ENCODE measurements at places on chromosomes 7 and 10.

- DNase-seq: no peak
Measured at GRCh38 chr7:131527456-131527855, 29.0 kb downstream of the PODXL start.

GRCh38 chr10:129556316-129556715 lies 89.3 kb downstream of the MGMT start:
- no peak for DNase-seq

DNA sequence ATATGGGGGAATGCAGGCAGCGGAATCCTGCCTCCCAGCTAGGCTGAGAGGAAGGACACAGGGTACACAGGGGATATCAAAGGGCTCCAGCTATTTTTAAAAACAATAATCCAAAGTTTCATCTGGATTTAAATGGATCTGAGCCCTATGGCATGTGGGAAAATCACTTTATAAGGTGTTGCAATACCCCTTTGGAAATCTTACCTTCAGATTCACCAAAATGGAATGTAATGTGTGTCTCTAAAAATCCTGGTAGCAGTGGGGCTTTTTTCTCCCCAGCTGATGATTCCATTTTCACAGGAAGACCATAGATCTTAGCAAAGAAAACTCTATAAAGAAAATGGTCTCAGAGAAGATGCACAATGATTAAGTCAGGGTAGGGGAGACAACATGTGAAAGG lies 722.2 kb downstream of the PARD3 start:
- DNase-seq: no peak

GRCh38 chr10:128713874-128714570 lies 587.8 kb upstream of the MKI67 start:
- DNase-seq: no peak

DNA sequence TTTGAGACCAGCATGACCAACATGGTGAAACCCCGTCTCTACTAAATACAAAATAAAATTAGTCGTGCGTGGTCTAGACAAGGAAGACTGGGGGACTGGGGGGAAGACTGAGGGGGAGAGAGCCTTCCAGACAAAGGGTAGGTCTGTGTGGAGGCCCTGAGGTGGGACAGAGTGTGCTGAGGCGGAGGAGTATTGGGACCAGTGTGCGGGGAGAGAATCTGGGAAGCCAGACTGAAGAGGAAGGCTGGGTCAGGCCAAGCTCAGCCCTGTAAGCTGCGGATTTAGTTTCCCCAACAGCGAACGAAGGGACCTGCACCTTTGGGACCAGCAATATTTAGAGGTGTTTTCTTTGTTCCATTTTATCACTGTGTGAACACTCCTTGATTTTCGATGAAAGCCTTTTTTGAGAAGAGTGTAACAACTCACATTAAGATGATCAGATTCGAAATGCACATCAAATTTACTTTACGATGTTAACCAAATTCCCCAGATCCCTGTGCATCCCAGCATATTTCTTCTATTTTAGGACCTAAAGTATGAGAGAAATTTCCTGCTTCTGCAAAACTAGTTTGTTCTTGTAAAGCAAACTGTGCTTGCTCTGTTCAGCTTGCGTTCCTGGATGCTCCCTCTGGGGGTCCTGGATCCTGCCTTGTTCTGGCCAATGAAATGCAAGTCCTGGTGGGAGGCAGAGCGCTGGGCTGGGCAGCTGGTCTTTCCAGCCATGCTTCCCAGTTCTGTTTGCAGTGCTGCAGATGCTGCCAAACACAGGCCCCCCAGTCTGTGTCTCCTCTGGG lies 39.4 kb downstream of the PLAU start:
- DNase-seq: no peak

- no peak for DNase-seq
Measured at GRCh38 chr7:139560678-139561077, 37.2 kb downstream of the CLEC2L start.

DNA sequence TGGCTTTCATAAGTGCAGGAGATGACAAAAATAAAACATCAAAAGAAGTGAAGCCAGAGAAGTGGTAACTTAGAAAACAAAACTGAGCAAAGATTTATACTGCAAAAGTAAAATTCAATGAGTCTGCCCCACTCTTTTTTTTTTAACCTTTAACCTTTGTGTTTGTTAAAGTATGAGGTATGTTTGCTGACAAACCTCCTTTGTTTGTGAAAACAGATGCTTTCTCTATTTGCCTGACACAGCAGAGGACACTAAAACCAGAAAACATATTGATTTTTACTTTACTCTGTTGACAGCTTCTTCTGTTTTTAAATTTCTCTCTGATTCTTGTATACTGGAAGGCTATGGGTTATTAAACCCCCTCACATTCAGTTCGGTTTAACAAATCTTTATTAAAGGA lies 57.6 kb downstream of the SGMS1 start:
- DNase-seq: no peak

DNA sequence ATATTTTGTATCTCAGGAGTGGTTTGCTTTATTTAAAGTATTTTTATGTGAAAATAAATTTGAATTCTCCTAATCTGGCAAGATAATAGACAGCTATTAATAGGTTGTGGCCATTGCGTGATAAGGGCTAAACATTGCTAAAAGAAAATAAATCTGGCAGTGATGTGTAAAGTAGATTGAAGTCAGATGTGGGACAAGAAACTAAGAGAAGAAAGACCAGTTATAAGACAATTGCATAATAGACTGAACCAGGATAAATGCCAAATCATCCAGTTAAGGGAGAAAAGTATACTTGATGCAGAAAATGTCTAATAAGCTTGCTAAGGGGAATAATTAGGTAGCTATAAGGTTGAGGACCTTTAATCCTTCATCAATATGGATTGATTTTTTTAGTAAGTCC lies 197.5 kb upstream of the CSTF2T start:
- DNase-seq: no peak

DNA sequence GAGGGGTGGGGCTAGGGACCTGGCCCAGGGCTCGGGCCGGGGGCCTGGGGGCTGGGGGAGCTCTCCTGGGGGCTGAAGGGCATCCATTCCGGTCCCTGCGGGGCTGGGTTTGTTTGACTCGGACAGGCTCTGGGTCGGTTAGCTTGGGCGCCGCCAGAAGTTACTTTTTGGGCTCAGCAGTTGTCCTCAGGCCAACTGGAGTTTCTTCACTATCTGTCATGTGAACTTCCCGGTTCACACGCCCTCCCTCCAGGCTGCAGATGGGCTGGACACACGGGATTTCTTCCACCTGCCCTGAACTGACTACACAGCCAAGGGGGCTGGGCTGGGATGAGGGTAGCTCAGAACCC lies 3.8 kb downstream of the SLC4A2 start:
- no peak for DNase-seq

DNA sequence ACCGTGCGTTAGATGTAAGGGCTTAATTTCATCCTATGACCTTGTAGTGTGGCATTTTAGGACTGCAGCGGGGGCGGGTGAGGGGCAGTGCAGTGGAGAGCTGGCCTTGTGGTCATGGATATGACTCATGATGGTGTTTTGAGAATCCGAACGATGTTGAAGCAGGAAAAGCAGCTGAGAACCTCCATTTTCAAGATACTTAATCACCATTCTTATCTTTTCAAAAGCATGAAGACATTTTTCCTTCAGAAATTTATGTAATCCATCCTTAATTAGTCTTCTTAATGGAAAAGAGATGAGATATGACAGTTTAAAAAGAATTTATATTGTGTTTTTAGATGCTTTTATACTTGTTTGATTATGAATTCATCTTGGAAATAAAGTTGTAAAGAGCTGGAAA lies 9.6 kb downstream of the ATP5F1C start:
- peak; percentile 4 for DNase-seq

DNA sequence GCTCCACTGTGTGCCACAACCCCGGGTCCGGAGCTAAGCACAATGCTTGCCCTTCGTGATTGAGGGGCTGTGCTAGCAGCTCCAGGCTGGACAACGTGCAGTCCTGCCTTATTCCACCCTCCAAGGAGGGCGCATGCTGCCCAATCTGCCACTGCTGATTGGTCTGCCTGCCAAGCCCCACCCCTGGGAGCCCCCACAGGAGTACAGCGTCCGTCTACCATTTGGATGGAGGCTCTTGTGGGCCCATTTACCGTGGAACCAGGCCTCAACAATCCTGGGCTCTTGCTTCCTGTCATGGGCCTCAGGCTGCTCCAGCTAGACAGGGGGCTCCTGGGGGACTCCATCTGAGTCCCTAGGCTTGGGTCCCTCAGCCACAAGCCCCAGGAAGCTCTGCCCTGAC lies 173.3 kb downstream of the SLIT1 start:
- no peak for DNase-seq

DNA sequence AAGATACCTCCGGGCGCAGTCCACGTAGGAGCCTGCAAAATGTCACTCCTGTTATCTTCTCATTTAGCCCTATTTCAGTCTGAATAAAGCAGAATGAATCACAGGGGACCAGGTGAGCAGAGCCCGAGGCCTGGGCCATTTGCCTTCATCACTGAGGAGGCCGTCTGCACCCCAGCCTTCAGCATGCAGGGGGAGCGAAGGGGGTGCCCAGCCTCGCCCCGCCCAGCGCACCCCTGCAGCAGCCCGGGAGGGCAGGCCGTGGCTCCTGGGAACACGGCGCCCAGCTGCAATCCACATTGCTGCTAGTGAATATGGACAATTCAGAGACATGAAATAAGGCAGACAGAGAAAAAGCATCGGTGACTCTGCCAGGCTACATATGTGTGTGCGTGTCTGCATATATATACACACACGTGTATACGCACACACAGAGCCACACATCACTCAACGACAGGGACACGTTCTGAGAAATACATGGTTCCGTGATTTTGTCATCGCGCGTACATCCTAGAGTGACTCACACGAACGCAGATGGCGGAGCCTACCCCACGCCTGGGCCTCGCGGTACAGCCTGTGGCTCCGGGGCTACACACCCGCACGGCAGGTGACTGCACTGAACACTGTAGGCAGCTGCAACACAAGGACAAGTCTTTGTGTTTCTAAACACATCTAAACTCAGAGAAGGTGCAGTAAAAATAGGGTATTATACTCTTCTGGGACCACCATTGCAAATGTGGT lies 15.2 kb upstream of the ELFN1 start:
- DNase-seq: no peak

Data from activated naive CD8-positive, alpha-beta T cell treated with anti-CD3 and anti-CD28 coated beads for 36 hours (primary cell).